ENCODE measurements at places on chromosomes 1 and 21. TPM values are rescaled to one million over a fixed set of nuclear protein-coding genes. Genes with fewer than 3 reads are reported as not detected.

Gene TRAPPC10
- total RNA-seq, result 71.0 TPM

Gene KCNN3
- 2.3 TPM for total RNA-seq

Gene ARHGEF10L
- 115 TPM for total RNA-seq

Gene FCRL2
- 0.41 TPM for total RNA-seq
